ENCODE measurements at places on chromosomes 6 and 20.

GRCh38 chr6:95091823-95092436, 485.4 kb upstream of the MANEA start:
- no peak for ATAC-seq

DNA sequence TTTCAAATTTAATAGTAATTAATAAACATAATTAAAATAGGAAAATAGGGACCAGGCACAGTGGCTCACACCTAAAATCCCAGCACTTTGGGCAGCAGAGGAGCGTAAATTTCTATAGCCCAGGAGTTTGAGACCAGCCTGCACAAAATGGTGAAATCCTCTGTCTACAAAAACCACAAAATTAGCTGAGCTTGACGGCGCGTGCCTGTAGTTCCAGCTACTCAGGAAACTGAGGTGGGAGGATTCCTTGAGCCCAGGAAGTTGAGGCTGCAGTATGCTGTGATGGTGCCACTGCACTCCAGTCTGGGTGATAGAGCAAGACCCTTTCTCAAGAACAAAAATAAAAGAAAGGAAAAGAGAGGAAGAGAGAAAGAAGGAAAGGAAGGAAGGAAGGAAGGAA, 1387.0 kb upstream of the ADGRB3 start:
- ATAC-seq, result no peak

DNA sequence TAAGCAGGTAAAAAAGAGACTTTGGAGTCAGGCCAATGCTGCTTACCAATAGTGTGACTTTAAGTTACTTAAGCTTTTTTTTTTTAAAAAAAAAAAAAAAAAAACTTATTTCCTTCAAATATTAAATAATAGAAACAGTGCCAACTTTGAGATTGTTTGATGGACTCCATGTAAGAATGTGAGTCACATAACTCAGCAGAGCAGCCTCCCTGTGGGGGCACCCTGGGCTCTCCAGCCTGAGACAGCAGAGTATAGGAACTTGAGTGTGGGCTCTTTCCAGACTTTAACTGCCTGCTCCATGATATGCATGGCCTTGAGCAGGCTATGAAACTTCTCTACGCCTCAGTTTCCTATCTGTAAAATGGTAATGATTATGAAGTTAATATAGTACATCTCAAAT, 113.3 kb upstream of the SAMD5 start:
- ATAC-seq, result no peak

DNA sequence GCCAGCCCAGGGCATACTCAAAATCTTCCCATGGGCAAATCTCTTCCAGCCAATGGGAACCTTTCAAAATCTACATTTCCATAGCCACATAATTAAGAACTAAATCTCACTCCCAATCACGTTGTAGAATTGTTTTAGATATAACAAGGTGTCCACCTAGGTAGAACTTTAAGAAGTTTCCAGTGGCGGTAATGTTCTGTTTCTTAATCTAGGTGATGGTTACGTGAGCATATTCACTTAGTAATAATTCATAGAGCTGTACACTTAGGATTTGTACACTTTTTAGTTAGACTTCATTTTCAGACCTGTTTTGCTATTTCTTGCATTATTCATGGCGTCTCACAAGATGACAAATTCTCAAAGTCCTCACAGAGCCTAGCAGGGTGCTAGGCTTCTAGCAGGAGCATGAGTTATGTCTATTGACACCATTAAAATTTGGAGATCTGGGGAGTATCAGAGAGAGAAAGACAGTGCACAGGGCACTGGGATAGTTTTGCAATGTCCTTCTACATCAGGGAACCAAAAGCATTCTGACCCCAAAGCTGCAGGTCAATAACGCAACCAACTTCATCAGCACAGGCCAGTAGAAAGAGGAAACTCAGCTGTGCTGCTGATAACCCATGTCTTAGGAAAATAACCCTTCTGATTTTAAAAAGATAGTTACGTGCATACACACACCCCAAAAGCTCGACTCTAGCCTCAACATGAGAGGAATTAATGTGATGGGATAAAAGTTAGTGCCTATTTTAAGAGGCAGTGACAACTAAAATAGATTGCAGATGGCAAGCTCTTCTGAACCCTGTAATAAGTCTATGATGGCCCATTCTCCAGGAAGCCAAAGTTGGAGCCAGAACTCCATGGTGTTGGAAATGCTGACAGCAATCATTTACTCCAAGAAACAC, 518.1 kb upstream of the JARID2 start:
- no peak for ATAC-seq

- ATAC-seq, result no peak
Observed at GRCh38 chr20:59017493-59018231, 1.6 kb upstream of the TUBB1 start.

- ATAC-seq, result no peak
Observed at GRCh38 chr6:2266031-2266795, 20.8 kb upstream of the GMDS start.

- ATAC-seq, result no peak
Observed at GRCh38 chr20:60411813-60412212, 453.6 kb downstream of the CDH26 start.

- peak; percentile 82 for ATAC-seq
Observed at GRCh38 chr20:51122931-51123658, 100.2 kb upstream of the KCNG1 start.

All from activated CD4-positive, CD25-positive, alpha-beta regulatory T cell treated with anti-CD3 and anti-CD28 coated beads, Interleukin-2, amount 50 U/mL, for 24 hours (primary cell).